ENCODE measurements at places on chromosomes 2 and 18.

DNA sequence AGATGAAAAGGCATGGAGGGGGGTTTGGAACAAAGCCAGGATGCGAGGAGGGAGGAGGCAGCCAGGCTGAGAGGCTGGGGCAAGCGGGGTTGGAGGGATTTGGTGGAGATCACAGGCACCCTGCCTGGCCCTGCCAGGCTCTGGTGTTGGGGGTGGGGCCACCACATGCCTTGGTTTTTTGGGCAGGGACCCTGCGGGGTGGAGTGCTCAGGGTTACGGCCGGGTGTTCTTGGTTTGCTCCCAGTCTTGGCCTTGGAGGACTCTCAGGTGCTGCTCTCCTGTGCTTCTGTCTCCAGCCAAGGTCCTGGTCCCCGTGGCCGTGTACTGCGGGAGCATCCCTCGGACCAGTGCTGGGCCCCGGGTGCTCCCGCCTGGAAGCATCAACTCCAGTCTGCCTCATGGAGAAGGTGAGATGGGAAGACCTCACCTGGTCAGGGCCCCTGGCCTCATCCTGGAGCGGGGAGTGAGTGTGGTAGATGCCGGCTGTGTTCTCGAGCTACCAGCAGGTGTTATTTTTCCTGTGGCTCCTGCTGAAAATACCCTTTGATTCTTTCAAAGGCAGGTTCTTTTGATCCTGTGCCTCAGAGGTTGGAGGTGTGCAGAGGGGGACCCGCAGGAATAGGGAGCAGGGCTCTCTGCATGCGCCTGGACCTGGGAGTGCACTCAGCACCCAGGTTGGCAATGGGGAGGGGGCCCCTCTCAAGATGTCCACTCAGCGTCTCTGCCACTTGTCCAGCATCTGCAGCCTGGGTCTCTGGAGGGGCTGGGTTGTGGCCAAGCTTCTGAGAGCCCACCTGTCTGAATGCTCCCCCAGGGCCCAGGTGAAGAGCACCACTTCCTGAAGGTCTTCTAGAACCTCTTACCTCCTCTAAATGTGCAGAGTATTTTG is 17.0 kb downstream of the TOGARAM2 start:
- DNase-seq = no peak

DNA sequence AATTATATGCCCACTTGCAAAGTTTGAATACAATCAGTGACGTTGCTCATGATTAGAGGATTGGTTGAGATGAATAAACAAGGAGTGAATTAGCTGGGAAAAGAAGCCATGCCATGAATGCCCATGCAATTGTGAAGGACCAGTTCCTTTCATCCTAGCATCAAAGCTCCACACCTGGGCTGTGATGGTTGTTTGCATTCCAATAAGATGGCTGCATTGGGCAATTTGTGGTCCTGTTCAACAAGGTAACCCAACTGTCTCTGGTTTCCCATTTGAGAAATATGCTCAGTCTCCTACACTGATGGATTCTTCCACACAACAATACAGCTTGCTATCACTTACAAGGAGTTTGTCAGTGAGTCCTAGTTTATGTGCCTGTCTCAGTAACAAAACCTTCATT is 550.2 kb downstream of the STK39 start:
- DNase-seq = no peak

DNA sequence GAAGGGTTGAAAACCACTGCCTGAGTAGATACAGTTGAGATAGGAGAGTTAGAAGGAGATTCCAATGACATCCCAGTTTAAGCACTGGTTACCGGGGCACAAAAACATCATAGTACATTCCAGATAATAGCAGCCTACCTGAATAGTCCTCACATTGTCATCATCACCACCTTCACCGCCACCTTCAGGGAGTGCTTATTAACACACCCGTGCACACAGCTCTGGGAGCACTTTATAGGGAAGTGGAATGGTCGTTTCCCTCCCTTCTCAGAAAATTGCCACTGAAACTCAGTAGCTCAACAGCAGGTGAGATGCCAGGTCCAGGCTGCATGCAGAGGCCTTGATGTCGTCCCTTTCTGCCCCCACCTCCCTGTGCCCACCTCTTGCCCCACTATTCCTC is 8.2 kb downstream of the SERPINB7 start:
- no peak for DNase-seq

- DNase-seq = no peak
Observed at GRCh38 chr2:177211576-177212105, 953 bp upstream of the HNRNPA3 start.

GRCh38 chr2:99158599-99158998 is 3.8 kb downstream of the LIPT1 start:
- no peak for DNase-seq

DNA sequence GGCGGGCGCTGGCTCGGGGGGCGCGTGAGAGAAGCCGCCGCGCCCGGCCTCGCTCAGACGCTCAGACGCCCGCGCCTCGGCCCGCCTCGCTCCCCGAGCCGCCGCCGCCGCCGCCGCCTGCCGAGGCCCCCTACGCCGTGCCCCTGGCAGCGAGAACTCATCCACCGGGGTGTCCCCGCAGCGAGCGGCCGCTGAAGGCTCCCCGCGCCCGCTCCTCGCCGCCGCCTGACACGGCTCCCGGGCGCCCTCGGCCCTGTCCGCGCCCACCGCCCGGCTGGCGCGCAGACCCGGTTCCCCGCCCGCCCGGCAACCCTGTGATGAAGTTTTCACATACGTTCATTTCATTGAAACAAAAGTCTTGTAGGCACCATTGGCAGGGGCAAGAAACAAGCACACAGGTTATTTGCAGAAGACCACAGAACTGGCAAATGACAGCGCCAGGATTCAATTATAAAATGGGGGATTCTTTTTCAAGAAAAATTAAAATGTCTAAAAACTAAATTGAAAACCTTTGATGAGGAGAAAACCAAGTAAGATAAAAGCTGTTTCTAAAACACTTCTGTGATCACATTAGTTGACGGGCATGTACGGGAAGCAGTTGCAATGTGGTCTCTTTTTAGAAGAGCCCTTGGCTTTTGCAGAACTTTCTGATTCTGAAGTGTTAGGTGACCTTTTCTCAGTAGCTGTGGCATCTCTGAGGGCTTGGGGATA is 50.5 kb upstream of the TUBA3D start:
- no peak for DNase-seq

DNA sequence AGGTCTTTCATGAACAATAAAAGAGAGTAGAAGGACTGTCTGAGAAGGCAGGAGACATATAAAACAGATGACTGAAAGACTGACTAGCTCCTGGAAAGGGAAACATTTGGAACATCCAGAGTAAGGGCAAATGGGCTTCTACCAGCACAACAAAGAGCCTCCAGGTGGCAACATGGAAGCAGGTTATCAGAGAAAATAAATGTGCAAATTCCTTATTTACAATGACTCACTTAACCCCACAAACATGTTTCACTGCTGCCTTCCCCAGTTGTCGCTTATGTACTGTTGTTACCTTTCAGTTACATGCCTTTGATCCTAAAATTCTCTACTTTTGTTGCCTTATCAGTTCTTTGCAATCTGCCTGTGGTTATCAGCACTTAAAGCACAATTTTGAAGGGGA is 117.0 kb downstream of the HIBCH start:
- DNase-seq = no peak

GRCh38 chr2:156399224-156399949 is 36.8 kb upstream of the GPD2 start:
- DNase-seq = peak; percentile 70

DNA sequence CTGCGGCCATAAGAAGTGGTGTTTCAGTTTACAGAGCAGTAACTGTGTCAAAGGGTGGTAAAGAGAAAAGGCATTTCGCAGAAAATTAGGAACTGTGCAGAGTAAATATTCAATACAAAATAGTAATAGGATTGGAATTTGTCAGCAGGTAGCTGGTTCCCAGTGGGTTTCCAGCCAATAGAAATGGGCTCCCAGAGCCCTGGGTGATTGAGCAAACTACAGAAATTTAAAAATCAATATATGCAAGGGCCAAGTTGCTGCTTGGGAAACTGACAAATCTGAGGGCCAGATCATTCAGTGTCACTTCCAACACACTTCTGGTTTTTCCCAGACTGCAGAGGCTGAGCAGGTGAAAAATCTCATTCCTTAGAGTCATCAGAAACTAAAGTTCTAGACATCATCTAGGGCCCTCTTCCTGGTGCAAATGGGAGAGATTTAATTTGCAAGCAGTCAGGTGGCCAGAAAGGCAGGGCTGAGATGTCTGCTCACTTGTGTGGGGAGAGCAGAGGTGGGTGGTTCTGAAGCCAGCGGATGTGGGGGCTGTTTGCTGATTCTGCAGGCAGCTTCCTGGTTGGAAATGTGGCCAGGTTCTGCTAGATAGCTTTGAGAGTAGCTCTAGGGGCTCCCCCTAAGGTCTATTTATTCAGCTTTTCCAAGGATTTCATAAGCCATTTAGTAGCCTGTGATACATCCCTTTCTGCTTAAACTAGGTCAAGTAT is 182.4 kb downstream of the NCK2 start:
- no peak for DNase-seq

DNA sequence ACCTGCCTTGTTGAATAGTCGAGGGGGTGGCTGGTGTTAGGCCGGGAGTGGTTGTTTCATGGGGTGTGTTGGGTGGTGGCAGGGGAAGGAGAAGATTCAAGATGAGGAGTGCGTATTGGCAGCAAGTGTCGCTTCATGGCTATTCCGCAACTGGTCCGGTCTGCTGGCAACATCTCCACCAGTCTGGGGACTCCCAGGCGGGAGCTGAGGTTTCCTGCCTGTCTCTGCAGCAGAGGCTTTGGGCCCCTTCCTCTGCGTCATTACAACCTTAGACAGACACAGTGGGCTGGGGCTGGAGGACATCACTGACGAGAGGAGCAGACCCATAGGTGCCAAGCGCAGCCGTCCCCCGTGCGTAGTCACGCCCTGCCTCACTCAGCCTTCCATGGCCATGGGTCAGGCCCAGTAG is 64.0 kb upstream of the MCFD2 start:
- no peak for DNase-seq

DNA sequence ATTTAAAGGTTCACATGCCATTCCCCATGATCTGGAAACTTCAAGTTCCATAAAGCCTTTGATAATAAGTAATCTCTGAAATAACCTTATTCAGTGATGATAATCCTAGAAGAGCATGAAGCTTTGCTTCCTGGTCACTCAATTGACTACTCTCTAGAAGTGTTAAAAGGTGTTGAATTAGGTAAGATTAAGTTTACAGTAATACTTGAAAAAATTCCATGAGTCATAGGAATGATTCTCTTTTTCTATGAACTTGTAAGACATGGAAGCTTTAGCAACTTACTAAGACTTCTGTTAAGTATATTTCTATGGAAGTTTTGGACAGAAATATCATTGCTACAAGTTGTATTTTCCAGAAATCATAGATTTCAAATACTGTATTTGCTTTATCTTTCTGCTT is 100.6 kb downstream of the MYO1B start:
- DNase-seq = peak; percentile 53

GRCh38 chr18:245282-245847 is 22.5 kb downstream of the THOC1 start:
- no peak for DNase-seq

GRCh38 chr18:38257661-38258060 is 692.1 kb upstream of the CELF4 start:
- no peak for DNase-seq

- DNase-seq = no peak
Observed at GRCh38 chr2:80579756-80580155, 275.2 kb upstream of the LRRTM1 start.

- no peak for DNase-seq
Observed at GRCh38 chr18:70182548-70182947, 22.9 kb downstream of the RTTN start.

DNA sequence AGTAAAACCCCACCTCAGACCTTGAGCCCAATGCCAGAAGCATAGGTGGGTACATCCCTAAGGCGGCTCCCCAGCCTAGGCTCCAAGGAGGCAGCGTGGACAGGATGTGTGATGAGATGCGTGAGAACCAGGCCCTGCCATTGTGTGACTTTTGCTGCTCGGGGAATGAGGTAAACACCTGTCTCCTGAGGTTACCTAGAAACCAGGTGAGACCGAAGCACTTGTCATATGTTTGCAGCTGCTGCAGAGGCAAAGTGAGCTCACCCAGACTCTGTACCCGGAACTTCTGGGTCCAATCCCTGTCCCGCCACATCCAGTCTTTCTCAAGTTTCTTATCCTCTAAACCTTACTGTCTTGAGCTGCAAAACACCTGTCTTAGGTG is 3.4 kb downstream of the FBLN7 start:
- DNase-seq = no peak

DNA sequence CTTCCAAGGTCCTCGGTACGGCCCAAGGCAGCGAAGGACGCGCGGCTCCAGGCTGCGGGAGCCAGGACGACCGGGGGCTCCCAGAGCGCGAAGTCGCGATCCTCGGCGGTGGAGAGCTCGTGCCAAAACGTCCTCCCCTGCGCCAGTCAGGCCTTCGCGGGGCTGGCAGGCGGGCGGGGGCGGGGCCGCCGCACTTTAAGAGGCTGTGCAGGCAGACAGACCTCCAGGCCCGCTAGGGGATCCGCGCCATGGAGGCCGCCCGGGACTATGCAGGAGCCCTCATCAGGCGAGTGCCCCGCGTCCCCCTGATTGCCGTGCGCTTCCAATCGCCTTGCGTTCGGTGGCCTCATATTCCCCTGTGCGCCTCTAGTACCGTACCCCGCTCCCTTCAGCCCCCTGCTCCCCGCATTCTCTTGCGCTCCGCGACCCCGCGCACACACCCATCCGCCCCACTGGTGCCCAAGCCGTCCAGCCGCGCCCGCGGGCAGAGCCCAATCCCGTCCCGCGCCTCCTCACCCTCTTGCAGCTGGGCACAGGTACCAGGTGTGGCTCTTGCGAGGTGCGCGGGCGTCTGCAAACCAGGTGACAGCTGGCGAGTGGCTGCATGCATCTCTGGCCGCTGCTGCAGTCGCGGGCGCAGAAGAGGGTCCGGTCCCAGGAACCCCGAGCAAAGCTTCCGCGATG is at the start of gene CIDEA:
Gene CIDEA (plus strand): TSS at position 226 of the 684 bp plus-strand sequence. CDS start 23 bp downstream, at position 249.
- DNase-seq = no peak

GRCh38 chr2:26651799-26652198 is 10.6 kb upstream of the CIB4 start:
- DNase-seq = no peak

- no peak for DNase-seq
Observed at GRCh38 chr2:170005702-170006101, 172.2 kb upstream of the MYO3B start.

- DNase-seq = no peak
Observed at GRCh38 chr2:163729636-163730273, 6.1 kb downstream of the FIGN start.

- no peak for DNase-seq
Observed at GRCh38 chr2:210442457-210442856, 34.1 kb downstream of the LANCL1 start.

- DNase-seq = no peak
Observed at GRCh38 chr2:216583606-216584005, 49.6 kb upstream of the IGFBP2 start.

- DNase-seq = no peak
Observed at GRCh38 chr2:107964185-107964584, 22.1 kb upstream of the SLC5A7 start.

- peak; percentile 21 for DNase-seq
Observed at GRCh38 chr2:46036929-46037328, 260.3 kb upstream of the EPAS1 start.

DNA sequence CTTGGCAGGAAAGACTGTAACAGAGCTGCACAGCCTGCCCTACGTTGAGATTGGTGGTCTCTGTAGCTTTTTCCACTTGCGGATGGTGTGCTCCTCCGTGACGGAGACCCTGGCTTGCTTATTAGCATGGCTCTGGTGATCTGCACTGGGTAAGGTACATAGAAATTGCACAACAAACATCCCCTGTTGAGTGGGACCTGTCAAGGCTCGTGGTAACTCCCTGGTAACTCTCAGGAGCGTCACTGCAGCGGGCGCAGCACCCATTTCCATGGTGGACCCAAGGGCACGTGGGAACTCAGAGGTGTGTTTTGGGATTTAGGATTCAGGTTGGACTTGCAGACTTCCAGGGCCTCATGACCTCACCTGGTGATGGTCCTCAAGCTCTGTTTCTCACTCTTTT is 1.1 kb downstream of the TRAF3IP1 start:
- no peak for DNase-seq

GRCh38 chr2:104493698-104494097 is 360.2 kb upstream of the POU3F3 start:
- DNase-seq = no peak

Measured in choroid plexus epithelial cell (primary cell).